CD4-positive, alpha-beta T cell treated with Interleukin-4 for 4 hours (primary cell): ENCODE measurements at places on chromosomes 3 and 15.

- no peak for DNase-seq
These were observed at the start of gene SYNPR for GRCh38 chr3:63278171-63279004. SYNPR (plus strand) TSS chr3:63278308.

DNA sequence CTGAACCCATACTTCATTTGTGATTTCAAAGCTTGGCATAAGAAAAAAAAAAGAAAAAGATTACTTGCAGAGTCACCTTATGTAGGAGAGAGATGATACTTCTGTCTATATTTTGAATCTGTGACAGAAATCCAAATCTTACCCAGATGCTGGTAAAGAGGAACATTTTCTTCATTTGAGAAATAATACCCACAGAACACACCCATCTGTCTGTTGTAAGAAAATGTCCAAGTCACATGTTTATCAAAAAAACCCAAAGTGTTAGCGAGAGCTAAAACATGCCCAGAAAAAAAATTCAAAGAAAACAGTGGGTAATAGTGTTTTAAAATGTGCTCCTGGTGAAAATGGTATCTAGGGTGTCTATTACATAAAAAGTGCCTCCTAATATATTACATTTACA is 18.0 kb upstream of the RAP2B start:
- DNase-seq = no peak

GRCh38 chr3:98744283-98744682 is 18.9 kb upstream of the ST3GAL6 start:
- DNase-seq = no peak

DNA sequence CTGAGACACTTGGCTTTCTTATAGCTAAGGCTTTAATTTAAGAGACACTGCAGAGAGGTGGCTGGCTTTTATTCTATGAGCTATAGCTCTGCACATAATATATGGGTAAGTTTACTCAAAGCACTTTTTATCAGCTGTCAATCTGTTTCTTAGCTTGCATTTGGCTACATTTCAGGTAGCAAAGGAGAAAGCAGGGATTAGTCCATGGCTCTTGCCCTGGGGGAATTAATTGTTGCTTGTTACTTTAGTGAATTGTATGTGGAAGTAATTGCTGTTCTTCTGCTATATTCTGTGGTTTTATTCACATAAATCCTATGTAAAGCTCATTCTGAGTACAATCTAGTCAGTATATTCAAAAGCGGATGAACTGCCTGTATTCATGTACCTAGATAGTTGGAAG is 14.4 kb upstream of the CCDC39 start:
- no peak for DNase-seq

GRCh38 chr3:184531626-184532280 is 29.8 kb upstream of the EPHB3 start:
- DNase-seq = no peak

GRCh38 chr3:156665291-156665690 is 9.1 kb upstream of the TIPARP start:
- DNase-seq = no peak

DNA sequence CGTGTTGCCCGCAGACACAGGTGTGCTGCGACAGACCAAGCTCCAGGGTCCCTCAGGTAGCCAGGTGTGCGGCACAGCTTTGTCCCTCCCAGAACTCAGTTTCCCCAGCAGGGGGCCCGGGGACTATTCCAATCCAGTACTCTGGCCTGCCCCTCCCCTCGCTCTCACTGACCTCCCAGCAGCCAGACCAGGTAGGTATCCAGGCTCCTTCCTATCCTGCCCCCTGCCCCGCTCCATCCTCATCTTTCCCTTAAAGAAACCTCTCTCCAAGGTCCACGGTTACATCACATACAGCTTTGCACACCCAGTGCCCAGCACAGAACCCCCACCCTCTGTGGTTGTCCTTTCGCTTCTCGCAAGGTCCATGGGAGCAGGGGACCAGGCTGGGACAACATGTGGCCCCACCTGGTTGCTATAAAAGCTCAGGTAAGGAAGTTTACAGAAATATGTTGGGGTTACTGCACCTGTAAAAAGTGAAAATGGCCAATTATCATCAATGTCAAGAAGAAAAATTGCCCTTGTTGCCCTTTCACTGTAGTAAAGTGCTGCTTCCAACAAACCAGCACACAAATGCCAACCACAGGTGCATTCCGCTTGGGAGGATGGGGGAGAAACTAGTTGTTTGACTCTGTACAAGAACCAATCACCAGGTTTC is 7.3 kb upstream of the CYP11A1 start:
- DNase-seq = no peak

GRCh38 chr15:76711351-76711827 is 193.8 kb downstream of the SCAPER start:
- no peak for DNase-seq

DNA sequence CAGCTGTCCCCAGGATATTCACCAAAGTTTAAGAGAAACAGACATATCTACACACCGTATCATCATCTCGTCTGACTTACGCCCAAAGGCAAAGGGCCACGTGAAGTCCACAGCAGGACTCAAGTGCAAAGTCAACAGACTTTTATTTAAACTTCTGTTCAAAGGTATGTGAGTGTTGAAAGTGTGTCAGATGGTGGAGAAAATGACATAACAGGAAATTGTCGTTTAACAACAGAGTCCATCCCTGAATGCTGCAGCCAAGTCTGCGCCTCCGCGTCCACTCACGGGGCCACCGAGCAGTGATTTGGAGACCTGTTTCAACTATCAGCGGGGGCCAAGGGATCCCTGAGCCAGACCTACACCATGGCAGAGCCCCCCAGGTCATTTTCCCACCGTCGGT is 165.6 kb downstream of the XXYLT1 start:
- no peak for DNase-seq

DNA sequence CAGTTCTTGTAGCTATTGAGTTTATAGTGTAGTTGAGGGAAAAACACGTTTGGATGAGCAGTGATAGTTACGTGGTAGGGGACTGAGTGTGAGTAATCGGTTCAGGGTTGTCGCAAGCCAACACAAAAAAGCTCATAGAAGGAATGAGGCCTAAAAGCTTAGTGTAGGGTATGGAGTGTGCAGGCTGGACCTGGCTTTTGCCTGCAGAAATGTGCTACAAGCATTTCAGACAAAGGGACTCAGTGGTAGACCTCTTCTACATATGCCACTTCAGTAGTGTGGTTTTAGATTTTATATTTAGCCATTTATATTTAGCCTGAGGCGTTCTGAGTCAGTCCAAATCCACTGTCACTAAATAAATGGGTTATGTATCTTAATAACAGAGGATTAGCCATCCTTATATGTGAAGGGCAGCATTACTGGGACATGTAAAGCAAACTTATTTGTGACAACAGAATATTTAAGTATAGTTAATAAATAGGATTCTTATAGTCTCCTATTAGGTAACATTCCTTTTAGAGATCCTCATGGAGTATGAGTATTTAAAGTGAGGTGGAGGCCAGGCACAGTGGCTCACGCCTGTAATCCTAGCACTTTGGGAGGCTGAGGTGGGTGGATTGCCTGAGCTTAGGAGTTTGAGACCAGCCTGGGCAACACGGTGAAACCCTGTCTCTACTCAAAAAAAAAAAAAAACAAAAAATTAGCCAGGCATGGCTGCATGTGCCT is 21.8 kb downstream of the ATP2C1 start:
- DNase-seq = no peak

DNA sequence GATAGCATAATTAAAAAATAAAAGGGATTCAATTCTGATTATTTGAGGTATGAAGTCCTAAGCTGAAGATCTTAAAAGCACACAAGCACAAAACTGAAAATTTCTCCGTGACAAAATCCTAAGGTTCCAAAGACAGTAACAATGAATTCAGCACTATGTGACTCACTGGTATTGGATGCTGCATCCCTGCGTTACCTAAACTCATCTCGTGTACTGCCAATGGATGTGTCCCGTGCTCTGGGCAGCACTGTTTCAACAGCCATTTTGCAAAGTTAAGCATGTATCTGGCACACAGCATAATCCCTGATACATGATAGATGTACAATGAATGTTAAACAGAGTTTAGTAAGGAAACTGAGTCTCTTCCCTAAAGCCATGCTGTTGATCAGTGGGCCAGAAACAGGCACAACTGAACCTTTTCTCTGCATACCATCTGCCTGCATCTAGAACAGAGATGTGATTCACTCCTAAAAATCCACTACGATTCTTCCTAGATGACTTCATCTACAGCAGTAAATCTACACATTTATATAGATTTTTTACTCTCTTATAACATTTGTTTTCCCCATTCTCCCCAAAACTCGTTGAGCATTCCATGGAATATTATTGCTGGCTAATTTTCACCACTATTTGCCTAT is 14.3 kb downstream of the SUCLG2 start:
- DNase-seq = no peak

- DNase-seq = no peak
These were observed 208.7 kb upstream of the CDIN1 start for GRCh38 chr15:36370731-36371112.

GRCh38 chr15:64430000-64430735 is 30.2 kb upstream of the ZNF609 start:
- peak; percentile 79 for DNase-seq

DNA sequence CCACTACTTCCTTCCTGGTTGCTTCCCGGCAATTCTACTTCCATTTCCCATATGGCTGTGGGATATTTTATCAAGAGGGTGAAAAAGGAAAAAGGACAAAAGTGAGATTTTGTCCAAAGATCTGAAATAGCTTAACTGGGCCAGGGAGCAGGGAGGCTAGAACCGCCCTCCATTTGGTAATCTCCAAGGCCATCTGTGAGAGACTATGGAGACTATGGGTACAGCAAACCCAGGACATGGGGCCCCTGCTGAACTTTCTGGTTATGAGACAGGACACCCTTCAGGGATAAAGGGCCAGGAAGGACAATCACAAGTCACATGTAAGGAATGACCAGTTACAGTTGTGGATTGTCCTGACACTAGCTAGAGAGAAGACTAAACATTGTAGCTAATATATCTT is 24.3 kb downstream of the ZSCAN2 start:
- DNase-seq = no peak

DNA sequence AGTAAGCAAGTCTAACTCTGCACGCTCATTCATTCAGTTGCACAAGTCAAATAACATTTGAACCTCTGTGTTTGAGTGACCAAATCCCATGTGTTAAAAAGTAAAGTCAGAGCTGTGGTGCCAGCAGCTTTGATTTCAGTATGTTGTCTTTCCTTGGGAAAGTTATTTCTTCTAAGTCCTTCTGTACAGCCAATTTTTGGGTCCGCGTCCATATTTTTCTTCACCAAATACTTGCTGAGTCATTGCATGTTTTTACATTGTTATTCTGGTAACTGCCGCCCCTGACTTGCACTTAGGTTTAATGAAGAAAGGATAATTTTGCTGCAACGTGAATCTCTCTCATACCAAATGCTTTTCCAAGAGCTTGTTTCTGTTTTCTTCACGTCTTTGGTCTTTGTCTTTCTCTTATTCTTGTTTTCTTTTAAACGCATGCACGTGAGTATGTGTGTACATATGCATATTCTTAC is 56.7 kb downstream of the PLS1 start:
- DNase-seq = no peak

DNA sequence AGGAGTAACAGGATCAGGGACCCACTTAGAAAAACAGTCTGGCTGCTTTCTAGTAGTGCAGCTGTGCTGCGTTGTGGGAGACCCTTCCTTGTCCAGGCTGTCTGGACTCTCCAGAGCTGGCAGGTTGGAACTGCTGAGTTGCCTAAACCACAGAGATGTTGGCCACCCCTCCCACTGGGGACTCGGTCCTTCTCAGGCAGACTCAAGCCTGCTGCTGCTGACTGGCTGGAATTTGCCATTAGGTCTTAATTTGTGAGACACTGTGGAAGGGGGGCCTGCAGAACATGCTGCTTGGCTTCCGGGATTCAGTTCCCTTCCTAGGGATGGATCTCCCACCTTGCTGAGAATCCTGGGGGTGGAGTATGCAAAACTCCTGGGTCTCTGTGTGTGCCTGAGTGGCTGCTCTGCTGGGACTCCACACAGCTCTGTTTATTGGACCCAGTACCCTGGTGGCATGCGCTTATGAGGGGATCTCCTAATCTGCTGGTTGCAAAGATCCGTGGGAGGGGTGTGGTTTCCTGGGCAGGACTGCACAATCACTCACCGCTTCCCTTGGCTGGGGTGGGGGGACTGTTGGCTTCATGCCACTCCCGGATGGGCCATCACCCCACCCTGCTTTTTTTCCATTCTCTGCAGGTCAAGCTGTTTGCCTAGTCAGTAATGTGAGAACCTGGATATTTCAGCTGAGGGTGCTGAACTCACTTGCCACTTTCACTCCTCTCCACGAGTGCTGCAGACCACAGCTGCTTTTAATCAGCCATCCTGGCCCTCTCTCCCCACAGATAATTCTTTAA is 150.5 kb downstream of the CFAP20DC start:
- DNase-seq = peak; percentile 14

GRCh38 chr3:15271785-15272381 is 60.5 kb downstream of the SH3BP5 start:
- DNase-seq = peak; percentile 93

DNA sequence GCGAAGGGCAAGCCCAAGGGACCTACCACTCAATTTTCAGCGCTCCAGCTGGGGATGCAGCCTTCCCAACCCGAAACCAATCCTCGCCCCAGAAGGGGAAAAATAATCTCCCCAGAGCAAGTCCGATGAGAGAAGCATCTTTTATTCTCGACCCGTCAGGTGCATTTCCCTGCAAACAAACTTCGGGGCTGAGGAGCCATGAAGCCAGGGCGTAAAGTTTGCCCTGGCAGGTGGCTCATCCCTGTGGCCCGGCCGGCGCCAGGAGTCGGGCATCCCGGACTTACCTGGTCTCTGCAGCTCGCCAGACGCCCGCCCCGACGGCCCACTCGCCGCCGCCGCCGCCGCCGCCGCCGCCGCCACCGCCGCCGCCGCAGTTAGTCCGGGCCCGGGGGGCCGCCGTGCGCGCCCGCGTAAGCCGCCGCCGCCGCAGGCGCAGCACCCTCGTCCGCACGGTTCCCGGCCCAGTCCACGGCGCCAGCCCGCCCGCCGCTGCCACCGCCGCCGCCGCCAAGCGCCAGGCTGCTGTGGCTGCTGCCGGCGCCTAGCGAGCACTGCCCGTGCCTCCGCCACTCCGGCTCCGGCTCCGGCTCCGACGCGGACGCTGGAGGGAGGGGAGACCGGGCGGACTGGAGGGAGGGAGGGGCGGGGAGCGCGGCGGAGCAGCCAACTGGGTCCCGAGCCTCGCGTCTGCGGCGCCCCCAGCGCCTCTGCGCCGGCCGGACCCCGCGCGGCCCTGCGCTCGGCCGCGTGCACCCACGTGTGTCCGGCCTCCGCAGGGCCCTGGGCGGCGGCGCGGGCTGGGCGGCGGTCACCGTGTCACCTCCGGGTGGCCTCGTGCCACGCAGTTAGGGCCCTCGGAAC is at the start of gene CNTN3:
CNTN3 (minus strand) TSS at position 553 of the 861 bp plus-strand sequence. CDS start 93,547 bp downstream, outside the sequence.
- DNase-seq = no peak

- DNase-seq = no peak
These were observed 6.3 kb downstream of the TM4SF1 start for GRCh38 chr3:149371001-149371722.

- DNase-seq = no peak
These were observed 14.1 kb downstream of the XXYLT1 start for GRCh38 chr3:195256639-195257453.

DNA sequence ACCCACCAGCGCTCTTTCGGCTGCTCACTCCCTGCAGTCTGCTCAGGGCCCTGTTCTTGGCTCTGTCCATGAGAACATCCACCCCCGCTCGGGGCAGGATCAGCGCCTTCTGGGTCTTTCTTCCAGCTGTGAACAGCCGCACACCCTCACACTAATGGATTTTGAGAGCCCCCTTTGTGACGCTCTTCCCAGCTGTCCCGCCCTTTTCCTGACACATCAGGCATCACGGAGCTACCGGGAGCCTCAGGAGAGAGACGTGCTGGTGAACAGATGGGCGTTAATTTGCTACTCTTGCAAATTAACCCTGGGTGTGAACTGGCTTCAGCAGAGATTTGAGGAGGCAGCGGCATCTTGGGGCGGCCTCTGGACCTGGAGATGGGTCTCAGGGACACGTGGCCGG is 113.0 kb downstream of the TMEM266 start:
- DNase-seq = no peak
